Stomach (tissue), 19 donors: ENCODE measurements at places on chromosomes 3 and 15.

- DNase-seq, result no peak
Observed at GRCh38 chr3:133747907-133748639, 1.9 kb downstream of the TF start.

DNA sequence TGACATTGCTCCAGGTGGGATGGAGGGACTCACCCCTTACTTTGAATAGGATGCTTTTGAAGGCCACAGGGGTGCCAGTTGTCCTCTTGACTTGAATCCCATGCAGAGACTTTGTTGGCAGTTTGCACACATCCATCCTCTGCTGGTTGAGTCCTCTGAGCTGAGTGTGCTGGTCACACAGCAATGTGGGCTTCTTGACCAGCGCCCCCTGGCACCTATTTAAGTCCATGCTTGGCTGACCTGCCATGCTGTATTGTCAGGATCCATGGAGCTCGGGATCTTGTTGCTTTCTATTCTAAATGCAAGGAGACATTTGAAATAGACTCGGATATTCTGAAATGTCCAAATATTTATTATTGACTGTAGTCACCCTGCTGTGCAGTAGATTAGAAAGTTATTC lies 19.8 kb downstream of the RAB7A start:
- no peak for DNase-seq

- no peak for DNase-seq
Observed at GRCh38 chr3:159028706-159029105, 226.9 kb downstream of the MFSD1 start.

- DNase-seq, result no peak
Observed at GRCh38 chr15:85825719-85826118, 31.0 kb upstream of the KLHL25 start.

GRCh38 chr15:69232144-69232543 lies 66.6 kb upstream of the PAQR5 start:
- no peak for DNase-seq

GRCh38 chr15:67100124-67100791 lies 34.9 kb downstream of the SMAD3 start:
- no peak for DNase-seq

DNA sequence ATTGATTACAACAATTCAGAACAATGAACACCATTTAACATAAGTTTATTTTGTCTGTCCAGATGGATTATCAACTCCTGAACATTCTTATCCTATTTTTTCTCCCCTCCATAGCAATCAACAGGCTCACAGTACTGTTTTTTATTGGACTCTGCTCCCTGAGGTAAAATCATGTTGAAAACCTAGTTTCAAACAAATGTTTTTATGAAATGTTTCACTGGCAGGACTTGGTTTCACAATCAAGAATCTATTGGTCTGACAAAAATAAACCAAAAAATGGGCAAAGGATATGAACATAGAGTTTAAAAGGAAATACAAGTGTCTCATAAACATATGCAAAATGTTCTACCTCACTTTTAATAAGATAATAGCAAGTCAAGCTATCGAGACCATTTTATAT lies 2.6 kb upstream of the MYRIP start:
- DNase-seq, result no peak

GRCh38 chr3:109021556-109021955 lies 67.9 kb upstream of the GUCA1C start:
- DNase-seq, result no peak
